AG09309 (cell line): ENCODE measurements at places on chromosomes 3 and 15.

- no peak for DNase-seq
Observed at GRCh38 chr15:80991421-80991820, 1.8 kb upstream of the MESD start.

DNA sequence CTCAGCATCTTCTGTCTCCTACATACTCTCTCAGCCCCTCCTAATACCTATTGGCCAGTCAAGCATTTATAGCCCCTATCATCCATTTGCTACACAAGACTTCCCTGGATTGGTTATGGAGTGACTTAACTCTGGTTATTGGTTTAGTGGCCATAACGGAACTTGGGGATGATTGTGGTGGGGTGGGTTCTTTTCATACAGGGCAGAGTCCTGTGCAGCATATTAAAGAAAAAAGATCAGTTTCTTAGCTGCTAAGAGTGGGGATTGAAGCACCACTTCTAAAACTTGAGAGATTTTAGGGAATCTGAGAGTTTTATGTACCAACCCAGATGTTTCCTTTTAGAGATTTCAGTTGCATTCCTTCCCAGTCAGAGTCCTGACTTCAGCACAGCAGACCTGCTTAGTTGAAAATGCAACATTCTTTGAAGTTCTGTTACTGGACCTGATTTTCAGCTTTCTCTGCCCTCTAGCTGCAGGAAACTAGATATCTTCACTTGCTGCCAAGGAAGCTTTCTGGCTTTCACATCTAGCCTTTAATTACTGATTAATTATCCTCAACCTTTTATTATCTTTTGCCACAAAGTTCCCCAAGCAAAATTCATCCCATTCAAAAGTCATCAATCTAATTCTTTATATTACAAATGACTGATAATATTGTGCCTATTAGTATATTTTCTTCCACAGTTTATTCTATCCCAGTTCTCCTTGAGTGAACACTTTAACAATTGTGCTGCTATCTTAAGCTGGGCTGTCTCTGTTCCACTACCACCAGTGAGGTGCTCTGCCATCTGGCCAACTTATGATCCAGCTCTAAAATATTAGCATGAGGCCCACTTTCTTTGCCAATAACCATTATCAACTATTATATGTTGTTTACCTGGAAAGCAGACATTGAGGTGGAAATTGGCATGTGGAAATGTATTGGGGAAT, 906.0 kb upstream of the ALCAM start:
- DNase-seq = peak; percentile 63

- no peak for DNase-seq
Observed at GRCh38 chr3:187799942-187800641, 54.8 kb upstream of the BCL6 start.

- peak; percentile 80 for DNase-seq
Observed at GRCh38 chr3:188594139-188594538, 440.2 kb downstream of the LPP start.

- DNase-seq = peak; percentile 3
Observed at GRCh38 chr3:112979244-112979832, 4.4 kb upstream of the CD200R1 start.

DNA sequence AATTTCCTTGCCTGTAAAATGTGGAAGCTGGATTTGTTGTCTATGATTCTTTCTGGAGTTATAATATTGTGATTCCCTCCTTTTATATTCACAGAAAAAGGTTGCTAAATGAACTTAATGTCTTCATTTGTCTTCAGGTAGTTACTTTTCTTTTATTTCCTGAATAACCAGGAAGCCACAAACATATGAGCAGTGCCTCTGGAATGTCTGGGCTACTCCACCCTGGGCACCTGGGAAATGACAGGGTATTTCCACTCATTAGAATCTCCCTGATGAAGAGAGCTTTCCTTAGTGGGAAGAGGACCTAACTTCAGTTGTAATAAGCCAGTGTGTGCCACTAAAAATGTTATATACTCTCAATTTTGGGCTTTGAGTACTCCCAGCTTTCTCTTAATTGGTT, 3.8 kb upstream of the SLMAP start:
- DNase-seq = no peak

GRCh38 chr15:31392761-31393401, 66.2 kb downstream of the KLF13 start:
- no peak for DNase-seq

GRCh38 chr3:28637742-28638141, 289.1 kb upstream of the AZI2 start:
- no peak for DNase-seq

- DNase-seq = no peak
Observed at GRCh38 chr3:185924375-185924774, 13.4 kb downstream of the TRA2B start.
